Caudate nucleus (tissue), 63 donors: ENCODE measurements at places on chromosomes 12 and 14.

- DNase-seq = no peak
These were observed 64.1 kb upstream of the USP15 start for GRCh38 chr12:62196146-62196545.

- DNase-seq = no peak
These were observed 132.5 kb upstream of the G2E3 start for GRCh38 chr14:30426463-30426862.

DNA sequence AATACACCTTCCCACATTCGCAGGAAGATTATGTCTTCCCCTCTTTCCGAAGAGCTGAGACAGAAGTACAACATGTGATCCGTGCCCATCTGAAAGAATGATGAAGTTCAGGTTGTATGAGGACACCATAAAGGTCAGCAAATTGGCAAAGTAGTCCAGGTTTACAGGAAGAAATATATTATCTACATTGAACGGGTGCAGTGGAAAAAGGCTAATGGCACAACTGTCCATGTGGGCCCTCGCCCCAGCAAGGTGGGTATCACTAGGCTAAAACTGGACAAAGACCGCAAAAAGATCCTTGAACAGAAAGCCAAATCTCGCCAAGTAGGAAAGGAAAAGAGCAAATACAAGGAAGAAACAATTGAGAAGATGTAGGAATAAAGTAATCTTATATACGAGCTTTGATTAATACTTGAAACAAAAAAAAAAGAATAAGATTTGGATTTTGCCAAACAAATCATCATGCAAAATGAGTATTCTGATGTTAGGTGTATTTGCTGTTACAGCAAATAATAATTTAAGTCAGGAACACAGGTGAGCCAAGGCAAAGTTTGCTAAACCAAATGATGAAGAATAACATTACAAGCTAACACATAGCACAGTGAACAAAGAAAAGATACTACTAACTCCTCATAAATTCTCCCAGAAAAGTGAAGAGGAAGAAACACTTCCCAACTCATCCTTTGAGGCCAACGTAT, 30.6 kb downstream of the FAM186A start:
- DNase-seq = no peak

- no peak for DNase-seq
These were observed 26.2 kb upstream of the PDE3A start for GRCh38 chr12:20342111-20342510.

GRCh38 chr14:23432946-23433345, 2.5 kb downstream of the MYH7 start:
- no peak for DNase-seq

DNA sequence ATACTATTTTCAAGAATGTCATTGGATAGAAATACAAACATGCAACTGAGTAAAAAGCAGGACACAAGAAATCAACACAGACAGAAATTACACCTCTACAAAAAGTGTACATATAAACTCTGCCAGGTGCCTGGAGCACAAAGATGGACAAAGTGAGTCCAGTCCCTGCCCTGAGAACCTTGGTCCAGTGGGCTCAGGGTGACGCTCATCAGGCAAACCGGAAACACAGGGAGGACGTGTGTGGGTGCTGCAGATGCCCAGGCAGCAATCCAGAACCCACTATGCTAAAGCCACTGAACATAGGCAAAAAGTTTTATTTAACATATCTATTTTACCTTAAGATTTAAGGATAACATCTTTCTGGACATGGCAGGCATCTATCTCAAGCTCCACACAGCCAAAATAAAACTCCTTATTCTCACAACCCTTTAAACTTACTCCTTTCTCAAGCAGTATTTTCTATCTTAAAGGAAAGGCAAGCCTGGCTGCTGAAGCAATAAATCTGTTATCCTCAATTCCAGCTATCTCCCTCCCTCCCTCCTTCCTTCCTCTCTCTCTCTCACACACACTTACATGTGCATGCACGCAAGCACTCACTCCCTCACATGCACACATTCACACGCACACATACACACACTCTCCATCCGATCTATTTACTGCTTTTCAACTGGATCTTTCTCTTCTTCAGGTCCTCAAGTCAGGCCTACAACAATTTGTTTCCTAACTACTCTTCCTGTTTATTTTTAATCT, 10.2 kb downstream of the PPP1R13B start:
- DNase-seq = no peak

DNA sequence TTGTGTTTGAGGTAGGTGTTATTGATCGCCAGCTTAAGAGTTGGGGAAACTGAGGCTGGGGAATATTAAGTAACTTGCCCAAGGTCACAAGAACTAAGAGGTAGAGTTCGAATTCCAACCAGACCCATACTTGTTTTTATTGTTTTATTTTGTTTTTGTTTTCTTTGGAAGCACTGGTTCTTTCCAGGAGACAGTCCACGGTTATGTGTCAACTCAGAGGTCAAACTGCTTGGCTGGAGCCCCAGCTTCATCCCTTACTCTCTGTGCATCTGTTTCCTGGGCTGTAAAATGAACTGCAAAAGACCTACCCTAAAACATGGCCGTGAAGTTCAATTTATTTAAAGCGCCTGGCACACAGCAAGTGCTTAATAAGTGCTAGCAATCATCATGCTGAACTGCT, 74.4 kb upstream of the MAP1LC3B2 start:
- DNase-seq = no peak

- no peak for DNase-seq
These were observed 4.5 kb downstream of the GZMB start for GRCh38 chr14:24629521-24629920.

- no peak for DNase-seq
These were observed at the start of gene OAS1 for GRCh38 chr12:112906712-112907414. TSS of gene OAS1 (plus strand) at chr12:112906962. CDS start at chr12:112907040, 78 bp downstream.

GRCh38 chr12:48008950-48009349, 4.7 kb upstream of the COL2A1 start:
- DNase-seq = no peak

GRCh38 chr14:103748534-103748857, 32.9 kb downstream of the ZFYVE21 start:
- no peak for DNase-seq

DNA sequence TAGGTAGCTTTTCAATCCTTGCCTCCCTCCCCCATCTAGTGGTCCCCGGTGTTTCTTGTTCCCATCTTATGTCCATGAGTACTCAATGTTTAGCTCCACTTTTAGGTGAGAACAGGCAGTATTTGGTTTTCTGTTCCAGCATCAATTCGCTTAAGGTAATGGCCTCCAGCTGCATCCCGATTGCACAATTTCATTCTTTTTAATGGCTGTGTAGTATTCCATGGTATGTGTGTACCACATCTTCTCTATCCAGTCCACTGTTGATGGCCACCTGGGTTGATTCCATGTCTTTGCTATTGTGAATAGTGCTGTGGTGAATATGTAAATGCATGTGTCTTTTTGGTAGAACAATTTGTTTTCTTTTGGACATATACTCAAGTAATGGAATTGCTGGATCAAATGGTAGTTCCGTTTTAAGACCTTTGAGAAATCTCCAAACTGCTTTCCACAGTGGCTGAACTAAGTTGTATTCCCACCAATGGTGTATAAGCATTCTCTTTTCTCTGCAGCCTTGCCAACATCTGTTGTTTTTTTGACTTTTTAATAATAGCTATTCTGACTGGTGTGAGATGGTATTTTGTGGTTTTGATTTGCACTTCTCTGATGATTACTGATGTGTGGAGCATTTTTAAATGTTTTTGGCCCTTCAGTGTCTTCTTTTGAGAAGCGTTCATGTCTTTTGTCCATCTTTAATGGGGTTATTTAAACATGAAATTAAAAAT, 34.2 kb upstream of the ASPG start:
- no peak for DNase-seq

DNA sequence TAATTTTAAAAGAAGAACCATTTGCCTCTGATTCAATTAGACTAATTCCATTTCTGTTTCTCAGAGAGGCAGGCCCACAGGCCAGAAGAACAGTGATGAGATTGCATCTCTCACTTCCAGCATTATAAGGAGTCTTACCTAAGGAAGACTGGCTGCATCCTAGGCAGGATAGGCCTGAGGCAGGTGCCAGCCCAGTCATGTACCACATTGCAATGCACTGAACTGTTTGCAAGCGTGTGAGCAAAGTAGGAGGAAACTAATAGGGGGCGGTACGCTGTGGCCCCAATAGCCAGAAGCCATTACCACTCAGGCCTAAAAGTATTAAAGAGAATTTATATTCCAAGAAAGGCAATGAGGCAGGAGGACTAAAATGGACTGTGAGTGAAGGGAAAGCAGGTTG, 12.1 kb upstream of the CNIH1 start:
- no peak for DNase-seq

- no peak for DNase-seq
These were observed 2.3 kb upstream of the DIO2 start for GRCh38 chr14:80213602-80214001.

DNA sequence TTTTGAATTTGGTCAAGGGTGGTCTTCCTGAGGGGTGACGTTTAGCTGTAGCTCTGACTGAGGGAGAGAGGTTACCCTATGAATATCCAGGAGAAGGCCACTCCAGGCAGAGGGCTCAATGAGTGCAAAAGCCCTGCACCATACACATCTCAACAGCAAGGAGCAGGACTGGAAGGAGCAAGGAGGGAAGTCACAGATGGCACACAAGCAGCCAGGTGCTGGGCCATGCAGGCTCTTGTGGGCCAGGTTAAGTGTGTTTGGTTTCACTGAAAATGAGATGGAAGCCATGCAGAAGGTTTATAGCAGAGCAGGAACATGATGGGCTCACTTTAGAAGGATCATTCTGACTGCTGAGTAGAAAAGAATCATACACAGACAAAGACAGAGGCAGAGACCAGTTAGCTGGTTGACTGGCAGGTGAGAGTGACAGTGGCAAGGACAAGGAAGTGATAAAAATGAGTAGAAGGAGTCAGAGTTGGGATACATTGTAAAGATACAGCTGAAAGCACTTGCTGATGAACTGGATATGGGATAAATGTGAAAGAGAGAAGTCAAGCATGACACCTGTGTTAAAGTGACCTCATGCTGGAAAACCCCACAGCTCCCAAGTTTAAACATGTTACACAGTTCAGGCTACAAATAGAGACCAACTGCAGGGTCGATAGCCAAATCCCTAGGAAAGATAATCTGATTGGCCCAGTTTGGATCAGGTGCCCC, 81.2 kb downstream of the PRKD1 start:
- no peak for DNase-seq

DNA sequence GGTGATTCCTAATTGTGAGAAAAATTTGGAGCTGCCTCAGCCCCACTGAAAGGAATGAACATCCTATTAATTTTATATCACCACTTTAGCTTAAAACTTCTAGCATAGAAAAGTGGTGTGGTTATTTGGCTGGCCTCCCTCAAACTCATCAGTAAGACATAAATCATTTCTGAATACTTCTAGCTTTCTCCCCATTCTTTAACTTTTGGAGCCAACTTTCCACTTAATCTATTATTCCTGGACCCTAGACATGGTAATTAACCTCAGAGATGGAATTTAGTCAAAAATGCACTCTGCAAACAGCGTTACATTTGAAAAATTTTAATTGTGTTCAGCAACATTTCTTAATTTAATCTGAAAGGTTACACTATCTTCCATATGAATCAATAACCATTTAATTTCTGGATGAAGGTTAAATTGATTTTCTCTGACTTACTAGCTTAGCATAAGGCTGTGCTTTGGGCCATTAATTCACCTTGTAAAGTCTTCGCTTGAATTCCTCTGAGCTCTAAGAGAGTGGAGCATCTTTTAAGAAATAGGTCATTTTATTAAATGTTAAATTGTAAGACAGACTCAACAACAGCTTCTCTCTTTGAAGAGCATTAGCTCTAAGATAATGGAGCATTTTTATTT, 753.6 kb upstream of the STXBP6 start:
- DNase-seq = no peak

GRCh38 chr12:7146906-7147305, 16.7 kb downstream of the CLSTN3 start:
- DNase-seq = no peak

GRCh38 chr12:109624467-109624866, 50.9 kb downstream of the MVK start:
- no peak for DNase-seq

DNA sequence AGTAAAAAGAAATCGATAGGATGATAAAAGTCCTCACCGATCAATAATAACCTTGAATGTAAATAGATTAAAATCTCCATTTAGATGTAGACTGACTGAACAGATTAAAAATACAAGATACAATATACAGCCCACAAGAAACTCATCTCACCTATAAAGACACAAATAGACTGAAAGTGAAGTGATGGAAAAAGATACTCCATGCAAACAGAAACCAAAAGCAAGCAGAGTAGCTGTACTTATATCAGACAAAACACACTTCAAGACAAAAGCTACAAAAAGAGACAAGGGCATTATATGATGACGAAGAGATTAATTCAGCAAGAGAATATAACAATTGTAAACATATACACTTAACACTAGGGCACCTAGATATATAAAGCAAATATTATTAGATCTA, 444.8 kb downstream of the RGS6 start:
- no peak for DNase-seq

- no peak for DNase-seq
These were observed 52.1 kb downstream of the IRF2BPL start for GRCh38 chr14:76976240-76977005.

GRCh38 chr12:68578765-68579164, 31.9 kb upstream of the RAP1B start:
- no peak for DNase-seq

DNA sequence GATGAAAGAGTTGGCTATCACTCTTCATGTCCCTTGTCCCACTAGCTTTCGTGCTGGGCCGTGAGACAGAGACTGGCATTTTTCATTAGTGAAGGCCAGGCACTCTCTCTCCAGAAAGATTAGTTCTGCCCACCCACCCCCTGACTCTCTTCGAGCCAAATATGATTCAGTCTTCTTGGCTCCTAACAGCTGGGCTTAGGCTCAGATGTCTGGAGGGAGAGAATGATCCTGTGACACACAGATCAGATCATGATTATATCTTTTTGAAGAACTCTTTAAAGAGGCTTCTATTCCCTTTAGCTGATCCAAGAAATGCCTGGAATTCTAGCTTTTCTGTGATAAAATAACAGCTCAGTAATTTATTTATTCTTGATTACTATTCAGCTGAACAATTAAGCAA, 5.2 kb upstream of the GNG2 start:
- DNase-seq = no peak

DNA sequence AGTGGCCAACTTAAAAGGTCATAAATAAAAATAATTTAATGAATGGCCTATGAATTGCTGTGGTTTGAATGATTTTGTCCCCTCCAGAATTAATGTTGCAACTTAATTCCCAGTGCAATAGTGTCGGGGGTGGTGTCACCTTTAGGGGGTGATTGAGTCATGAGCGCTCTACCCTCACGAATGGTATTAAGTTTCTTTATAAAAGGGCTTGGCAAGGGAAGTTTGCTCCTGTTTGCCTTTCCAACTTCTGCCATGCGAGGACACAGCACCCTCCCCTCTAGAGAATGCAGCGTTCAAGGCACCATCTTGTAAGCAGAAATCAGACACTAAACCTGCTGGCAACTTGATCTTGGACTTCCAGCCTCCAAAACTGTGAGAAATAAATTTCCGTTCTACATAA, 253.3 kb downstream of the ATXN7L3B start:
- no peak for DNase-seq

- no peak for DNase-seq
These were observed 399.6 kb downstream of the ZFP36L1 start for GRCh38 chr14:68393259-68393658.
